Left colon (tissue), 2 donors: ENCODE measurements at places on chromosomes 1 and 21.

- peak; percentile 40 for DNase-seq
Measured at GRCh38 chr1:244049162-244050013, 1.7 kb upstream of the ZBTB18 start.

DNA sequence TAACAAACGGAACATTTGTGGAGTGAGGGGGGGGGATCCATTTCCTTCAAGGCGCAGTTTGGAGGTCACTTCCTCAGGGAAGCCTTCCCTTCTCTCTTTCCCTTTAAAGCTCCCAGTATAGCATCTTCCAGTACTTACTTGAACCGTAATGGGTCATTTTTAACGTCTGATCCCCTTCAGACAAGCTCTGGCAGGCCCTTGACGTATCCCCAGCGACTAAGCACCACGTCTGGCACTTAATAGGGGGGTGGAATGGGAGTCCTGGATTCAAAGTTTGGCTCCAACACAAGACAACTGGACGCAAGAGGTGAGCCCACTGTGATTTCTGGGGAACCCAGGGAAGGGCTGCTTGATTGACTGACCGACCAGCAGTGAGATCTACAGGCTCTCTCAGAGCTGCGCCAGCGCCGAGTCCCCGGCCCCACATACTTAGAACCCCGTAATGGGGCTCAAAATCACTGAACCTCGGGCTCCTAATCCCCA is 441 bp downstream of the YARS1 start:
- peak; percentile 33 for DNase-seq

DNA sequence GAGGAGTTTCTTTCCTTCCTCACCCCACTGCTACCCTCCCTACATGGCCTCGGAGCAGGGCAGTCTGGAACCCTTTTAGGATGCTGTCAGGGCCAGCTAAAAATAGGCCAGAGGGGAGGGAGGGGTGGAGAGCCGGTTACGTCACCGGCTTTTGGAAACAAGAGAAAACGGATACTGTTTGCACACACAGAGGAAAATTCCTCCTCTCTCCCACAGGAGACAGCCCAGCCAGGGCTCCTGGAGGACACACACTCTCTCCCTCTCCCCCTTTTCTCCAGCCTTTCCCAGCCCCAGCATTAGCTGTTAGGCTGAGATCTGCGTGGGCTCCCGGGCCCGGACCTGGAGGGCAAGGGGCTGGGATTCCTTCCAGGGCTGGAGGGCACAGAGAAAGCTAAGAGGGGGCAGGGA is 20.0 kb upstream of the ALDH4A1 start:
- DNase-seq: peak; percentile 76

DNA sequence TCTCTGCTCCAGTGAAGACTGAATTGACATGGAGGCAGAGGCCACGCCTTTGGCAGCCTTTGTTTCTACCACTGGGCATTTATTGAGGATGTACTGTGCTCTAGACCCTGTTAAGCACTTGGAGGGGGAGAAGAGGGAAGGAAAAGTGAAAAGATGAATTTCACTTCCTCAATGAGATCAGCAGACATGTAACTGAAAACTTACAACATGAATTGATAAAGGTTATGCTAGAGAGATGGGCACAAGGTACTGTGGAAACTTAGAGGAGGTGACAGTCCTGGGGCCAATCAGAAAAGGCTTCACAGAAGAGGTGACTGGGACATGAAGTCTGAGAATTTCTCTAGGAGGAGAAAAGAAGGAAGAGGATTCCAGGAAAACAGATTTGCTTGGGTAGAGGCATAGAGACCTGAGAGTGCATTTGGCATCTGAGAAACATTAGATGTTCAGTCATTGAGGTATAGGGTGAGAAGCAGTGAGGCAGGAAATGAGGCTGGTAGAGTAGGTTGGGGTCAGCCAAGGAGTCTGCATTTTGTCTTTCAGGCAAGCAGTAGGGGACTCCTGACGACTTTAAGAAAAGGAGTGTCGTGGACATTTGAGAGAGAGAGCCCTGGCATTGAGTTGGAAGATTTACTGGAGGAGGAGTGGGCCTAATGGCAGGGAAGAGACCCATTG is 113.0 kb downstream of the SYT2 start:
- DNase-seq: no peak

DNA sequence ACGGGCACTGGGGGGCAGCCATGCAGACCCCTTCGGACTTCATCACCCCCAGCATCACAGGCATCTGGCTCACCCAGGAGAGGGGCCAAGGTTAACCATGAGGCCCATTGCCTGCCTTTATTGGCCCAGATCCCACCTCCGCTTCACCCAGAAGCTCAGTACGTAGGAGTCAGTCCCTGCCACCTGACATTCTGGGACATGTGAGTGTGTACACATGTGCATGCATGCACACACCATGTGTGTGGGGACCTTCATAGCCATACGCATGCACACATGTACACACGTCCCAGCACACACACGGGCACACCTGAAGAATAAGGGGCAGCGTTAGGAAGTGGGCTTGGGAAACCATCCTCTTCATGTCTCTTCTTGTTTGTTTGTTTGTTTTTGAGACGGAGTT is 24.1 kb upstream of the TRAPPC10 start:
- DNase-seq: no peak

DNA sequence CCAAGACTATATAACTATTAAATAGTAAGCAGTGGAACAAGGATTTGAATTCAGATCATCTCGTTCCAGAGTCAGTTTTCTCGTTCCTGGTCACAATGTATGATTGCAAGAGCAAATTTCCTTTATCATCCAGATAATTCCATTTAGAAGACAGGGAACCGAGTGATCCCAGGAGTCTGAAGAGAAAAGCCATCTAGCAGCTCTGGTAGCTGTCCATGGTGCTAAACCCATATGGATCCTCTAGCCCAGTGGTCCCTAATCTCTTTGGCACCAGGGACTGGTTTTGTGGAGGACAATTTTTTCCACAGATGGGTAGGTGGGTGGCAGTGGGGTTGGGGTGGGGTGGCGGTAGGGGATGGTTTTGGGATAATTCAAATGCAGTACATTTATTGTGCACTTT is 229.4 kb downstream of the PTPRU start:
- no peak for DNase-seq

DNA sequence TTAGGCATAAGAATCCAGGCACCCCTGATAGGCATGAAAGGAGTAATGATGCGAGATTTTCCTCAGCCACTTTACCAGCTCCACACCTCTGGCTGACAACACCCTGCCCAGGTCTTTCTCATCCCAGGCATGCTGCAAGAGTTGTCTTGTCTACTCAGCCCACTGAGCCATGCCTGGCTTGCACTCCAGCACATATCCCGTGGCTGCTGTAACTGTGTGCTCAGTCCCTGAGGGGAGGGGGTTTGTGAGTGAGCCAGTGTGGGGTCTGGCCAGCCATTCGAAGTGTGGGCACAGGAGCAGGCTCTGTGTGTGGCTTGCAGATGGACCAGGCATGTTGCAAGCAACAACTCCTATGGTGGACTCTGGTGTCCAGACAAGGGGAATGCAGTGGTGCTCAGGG is 529.6 kb downstream of the ADGRL2 start:
- DNase-seq: no peak

GRCh38 chr1:28136922-28137613 is 39.4 kb downstream of the PTAFR start:
- DNase-seq: no peak

DNA sequence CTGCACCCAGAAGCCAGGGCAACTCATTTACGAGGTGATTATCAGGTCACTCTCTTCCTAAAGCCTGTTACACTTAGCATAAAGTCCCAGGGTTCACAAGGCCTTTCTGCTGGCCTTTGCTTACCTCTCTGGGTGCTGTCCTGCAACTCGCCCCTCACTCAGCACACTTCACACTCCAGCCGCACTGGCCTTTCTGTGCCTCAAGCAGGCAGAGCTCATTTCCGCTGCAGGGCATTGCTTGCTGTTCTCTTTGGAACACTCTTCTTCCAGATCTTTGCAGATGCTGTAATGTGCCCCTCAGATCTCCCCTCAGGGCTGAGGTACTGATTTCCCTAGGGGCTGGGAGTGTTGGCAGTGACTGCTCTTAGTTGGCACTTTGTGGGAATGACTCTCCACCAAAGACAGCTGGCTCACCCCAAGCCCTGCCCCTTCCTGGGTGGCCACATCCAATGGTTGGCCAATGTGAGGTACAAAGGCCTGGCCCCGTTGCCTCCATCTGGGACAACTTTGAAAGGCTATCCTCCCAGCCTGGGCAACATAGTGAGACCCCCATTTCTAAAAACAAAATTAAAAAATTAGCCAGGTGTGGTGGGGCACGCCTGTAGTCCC is 50.8 kb upstream of the SSBP3 start:
- DNase-seq: no peak

GRCh38 chr1:242813490-242814091 is 289.1 kb upstream of the PLD5 start:
- no peak for DNase-seq

- DNase-seq: no peak
Measured at GRCh38 chr1:201072922-201073321, 39.3 kb downstream of the CACNA1S start.

DNA sequence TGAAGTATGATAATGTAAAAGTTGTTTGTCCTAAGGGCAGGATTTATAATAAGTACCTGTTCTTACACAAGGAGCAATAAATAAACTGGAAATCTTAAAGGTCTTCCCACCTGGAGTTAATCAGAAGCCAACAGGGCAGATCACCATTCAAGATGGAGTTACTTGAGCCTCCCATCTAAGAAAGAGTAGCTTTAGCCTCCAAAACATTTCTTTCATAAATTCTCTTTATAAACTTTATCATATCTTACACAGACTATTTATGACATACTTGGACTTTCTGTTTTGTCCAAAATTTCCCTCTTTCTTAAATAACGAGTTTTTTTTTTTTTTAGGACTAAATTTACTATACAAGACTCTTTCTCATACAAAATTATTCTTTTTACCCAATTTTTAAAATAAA is 18.5 kb downstream of the OR2T1 start:
- DNase-seq: no peak

DNA sequence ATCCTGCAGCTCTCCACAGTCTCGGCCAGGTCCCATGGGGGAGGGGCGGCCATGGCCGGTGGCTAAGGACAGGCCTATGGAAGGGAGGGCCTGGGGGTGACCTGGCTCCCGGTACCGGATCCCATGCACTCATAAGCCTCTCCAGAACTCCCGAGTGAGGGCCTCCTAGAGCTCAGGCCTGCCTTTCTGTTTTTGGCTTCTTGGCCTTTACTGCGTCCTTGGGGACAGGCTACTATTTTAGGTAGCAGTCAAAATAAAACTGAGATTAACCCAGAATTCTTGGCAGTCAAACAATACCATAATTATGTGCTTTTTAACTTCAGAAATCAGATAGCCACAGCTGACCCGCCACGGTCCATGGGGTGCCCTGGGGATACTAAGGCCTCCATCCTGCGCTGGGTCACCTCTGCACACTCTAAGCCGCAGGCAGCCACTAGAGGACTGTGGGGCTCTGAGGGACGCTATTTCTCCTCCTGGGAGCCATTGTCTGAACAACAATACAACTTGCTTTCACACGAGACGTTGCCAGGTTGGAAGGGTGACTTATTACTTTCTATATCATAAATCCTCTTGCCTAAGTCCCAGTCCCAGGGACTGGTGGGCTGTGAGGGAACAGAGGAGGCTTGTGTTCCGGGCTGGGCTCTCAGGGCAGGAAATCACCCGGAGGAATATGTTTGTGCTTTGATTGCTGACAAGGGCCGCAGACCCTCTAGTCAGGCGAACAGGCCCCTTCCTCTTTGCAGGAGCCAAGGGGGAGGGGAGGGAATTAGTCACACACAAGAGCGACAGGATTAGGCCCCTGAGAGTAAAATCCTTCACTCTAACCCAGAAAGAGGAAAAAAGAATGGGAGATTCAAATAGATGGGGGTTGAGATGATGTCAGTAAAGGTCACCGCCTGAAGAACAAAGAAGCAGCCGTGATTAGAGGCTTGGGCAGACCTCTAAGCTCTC is 40.7 kb upstream of the BCAR3 start:
- no peak for DNase-seq

GRCh38 chr1:33244809-33245186 is 11.5 kb upstream of the ZNF362 start:
- DNase-seq: no peak

- no peak for DNase-seq
Measured at GRCh38 chr1:12141163-12141850, 25.5 kb upstream of the TNFRSF1B start.

DNA sequence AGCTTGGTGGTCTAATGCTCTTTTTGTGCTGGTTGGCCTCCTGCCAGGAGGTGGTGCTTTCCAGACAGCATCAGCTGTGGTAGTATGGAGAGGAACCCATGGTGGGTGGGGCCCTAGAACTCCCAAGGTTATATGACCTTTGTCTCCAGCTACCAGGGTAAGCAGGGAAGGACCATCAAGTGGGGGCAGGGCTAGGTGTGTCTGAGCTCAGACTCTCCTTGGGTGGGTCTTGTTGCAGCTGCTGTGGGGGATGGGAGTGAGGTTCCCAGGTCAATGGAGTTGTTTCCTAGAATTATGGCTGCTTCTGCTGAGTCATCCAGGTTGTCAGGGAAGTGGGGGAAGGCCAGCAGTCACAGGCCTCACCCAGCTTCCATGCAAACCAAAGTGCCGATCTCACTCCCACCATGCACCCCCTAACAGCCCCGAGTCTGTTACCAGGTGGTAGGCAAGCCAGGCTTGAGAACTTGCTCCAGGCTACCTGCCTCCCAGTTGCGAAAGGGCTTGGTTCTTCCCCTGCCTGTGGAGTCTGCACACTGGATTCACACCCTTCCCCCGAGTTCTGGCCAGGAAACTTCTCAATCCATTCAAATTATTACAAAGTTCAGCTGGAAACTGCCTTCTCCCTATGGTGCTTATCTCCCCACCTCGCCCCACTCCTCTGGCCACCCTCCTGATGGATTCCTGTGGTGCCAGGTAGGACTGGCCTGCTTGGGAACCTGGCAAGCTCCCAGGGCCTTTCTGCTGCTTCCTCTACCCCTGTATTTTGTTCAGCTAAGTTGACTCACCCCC is 37.8 kb downstream of the DRAM2 start:
- DNase-seq: peak; percentile 9

- no peak for DNase-seq
Measured at GRCh38 chr21:38858812-38859205, 53.1 kb downstream of the ETS2 start.

DNA sequence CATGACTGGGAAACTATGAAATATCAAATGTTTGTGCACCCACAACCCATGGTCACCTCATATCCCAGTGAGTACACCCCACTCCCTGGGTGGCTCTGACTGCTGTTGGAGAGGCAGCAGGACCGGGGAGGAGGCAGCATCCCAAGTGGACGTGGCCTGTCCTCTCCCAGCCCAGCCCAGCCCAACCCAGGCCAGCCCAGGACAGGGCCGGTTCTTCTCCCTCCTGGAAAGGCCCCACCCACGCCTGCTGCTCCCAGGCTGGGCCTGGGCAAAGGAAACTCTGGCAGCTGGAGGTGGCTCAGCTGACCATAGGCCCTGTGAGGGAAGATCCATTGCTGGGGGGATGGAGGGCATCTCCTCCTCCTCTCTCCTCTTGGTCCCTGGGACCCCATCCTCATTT is 19.1 kb downstream of the MATN1 start:
- peak; percentile 58 for DNase-seq

DNA sequence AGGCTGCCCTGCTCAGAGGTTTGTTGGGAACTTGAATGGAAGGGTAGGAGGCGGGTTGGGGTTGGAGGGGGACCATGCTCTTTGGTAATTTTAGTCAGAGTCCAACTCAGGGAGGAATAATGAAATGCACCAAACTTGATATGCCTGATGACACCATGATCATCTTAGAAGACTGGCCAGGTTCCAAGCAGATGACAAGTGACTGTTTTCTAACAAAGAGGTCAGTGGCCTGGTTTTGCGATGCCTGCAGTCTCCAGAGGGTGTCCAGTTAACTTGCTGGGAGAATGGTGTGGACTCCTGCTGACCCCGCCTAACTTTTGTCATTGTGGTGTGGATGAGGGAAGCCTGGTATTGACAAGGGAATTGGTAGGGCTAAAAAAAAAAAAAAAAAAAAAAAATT is 12.4 kb downstream of the VANGL1 start:
- DNase-seq: no peak
